Stimulated activated CD4-positive, alpha-beta T cell treated with anti-CD3 and anti-CD28 coated beads, Interleukin-1b, Interleukin-23, amount 100 ng/mL, for 1 hour (primary cell): ENCODE measurements at places on chromosomes 5 and 9.

- no peak for DNase-seq
These were observed 18.1 kb downstream of the ZBTB5 start for GRCh38 chr9:37447111-37447510.

- DNase-seq = no peak
These were observed 396.1 kb upstream of the PAPPA start for GRCh38 chr9:115757461-115757860.

- no peak for DNase-seq
These were observed at the start of gene IRX1 for GRCh38 chr5:3595006-3595961. IRX1 (plus strand) TSS chr5:3595832; CDS start chr5:3596106, 274 bp downstream.

DNA sequence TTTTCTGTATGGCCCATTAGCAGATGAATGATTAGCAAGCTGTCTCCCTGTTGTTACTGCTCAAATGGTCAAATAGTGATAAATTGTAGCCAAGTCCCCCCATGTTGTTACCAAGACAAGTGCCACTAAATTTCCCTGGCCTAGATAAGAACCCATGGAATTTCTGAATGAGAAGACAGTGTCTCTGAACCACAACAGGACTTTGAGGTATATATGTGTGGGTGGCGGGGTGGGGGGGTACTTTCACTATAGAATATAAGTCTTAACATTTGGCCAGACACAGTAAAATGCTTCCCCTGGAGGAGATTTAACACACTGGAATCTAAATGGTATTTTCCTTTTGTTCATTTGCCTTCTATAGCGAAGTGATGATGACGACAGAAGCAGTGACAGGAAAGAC, 28.7 kb downstream of the XPA start:
- no peak for DNase-seq

DNA sequence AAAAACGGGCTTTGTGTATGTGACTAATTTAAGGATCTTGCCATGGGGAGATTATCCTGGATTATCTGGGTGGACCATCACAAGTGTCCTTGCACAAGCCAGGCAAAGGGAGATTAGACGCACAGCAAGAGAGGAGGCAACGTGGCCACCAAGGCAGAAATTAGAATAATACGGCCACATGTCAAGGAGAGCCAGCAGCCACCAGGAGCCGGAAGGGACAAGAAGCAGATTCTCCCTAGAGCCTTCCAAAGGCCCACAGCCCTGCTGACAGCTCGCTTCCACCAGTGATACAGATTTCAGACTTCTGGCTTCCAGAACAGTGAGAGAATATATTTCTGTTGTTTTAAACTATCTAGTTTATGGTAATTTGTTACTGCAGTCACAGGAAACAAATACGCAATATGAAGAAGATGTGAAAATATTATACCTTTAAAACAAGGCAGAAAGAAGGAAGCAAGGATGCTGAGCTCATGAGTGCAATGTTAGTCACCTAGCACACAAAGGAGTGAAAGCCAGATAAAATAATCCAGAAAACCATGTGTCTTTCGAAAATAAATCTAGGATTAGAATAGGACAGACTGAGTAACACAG, 28.7 kb upstream of the F2RL1 start:
- no peak for DNase-seq

GRCh38 chr5:34043099-34043876, at the start of gene C1QTNF3:
C1QTNF3 (minus strand) TSS chr5:34043213; CDS start chr5:34043125, 88 bp downstream.
- no peak for DNase-seq

- no peak for DNase-seq
These were observed 3.2 kb downstream of the ZNF366 start for GRCh38 chr5:72503888-72504491.

DNA sequence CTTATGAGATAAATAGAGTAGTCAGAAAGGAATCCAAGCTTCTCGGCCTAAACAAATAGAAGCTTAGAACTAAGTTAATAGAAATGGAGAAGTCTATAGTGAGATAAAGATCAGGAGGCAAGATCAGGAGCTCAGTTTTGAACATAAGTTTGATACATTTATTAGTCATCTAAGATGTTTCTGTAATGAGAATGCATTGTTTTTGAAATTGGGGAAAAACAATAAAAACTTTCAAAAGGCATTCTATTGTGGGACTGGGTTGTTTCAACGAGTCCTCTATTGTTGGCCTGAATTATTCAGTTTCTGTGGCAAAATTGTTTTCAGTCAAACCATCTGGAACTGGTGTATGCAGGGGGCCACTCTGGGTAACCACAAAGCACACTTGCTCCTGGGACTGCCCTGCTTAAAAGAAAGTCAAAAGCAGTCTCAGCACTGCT, 181.0 kb upstream of the CLINT1 start:
- DNase-seq = no peak

DNA sequence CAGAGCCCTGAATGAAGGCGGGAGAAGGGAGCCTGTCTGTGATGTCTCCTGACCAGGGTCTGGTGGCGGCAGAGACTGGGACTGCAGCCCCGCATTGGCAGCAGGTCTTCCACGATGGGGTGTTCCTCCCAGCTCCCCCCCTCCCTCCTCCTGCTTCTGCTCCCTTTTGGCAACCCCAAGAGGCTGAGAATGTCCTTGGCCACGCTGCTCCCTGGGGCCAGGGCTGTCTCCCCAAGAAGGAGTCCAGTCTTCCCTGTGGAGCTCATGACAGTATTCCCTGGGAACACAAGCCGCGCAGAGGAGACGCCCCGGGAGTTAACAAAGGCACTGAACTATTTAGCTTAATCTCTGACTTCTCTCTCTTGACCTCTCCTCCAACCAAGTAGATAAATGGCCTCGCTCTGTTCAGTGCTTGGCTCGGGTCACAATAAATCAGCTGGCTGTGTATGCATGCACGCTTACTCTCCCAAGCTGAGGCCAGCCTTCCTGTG, 84.0 kb upstream of the NEURL1B start:
- no peak for DNase-seq

GRCh38 chr9:97557606-97558095, 56.2 kb downstream of the TMOD1 start:
- no peak for DNase-seq

DNA sequence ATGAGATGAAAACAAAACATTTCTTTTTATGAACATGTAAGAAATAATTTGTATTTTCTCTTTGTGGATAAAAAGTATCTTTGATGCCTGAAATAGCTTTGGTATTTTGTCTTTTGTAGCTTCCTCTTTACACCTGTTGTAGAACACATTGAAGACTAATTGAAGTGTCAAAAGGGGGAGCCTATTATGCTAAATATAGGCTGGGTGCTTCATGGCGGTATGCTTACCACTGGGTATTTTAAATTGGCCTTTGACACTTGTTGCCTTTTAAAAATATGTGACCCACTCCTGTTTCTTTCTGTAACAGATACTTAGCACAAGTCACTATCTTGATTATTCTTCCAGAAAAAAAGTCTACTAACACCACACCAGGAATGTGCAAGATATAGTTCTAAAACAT, 226.4 kb downstream of the KIAA0825 start:
- no peak for DNase-seq

DNA sequence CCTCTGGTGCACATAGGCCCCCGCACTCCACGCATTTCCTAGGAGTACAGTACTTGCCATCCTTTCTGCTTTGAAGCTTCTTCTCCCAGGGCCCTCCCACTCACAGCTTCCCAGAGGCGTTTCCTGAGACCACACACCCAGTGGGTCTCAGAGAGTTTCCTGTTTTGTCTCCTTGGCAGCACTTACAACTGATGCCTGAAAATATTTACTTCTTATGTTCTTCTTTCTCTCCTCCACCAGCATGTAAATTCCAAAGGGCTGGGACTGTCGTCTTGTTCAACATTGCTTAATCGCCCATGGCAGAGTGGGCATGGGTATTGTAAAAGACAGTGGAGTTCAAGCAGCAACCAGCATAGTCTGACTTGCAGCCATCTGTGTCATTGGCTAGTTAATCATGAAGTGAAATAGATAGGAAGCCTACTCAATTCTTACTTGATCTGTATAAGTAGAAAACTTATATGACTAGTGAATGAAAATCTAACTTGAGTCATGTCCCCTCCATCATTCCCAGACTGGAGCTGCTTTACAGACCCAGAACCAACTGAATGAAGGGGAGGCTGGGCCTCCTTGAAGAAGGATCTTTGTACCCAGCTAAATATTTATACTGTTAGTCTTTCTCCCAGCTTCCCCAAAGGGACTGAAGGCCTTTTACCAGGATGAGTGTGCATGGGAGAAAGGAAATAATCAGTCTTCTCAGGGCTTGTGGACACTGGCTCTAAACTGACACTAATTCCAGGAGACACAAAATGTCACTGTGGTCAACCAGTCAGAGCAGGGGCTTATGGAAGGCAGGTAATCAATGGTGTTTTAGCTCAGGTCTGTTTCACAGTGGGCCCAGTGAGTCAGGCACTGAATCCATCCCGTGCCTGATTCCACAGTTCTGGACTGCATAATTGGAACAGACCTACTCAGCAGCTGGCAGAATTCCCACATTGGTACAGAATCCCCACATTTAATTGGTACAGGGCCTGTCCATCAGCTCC, 116.4 kb downstream of the SV2C start:
- no peak for DNase-seq

- no peak for DNase-seq
These were observed 35.0 kb downstream of the RASGEF1C start for GRCh38 chr5:180173875-180174586.

GRCh38 chr5:5231576-5231975, 91.4 kb downstream of the ADAMTS16 start:
- DNase-seq = no peak

- no peak for DNase-seq
These were observed 47.2 kb downstream of the NIPAL4 start for GRCh38 chr5:157506981-157507780.

DNA sequence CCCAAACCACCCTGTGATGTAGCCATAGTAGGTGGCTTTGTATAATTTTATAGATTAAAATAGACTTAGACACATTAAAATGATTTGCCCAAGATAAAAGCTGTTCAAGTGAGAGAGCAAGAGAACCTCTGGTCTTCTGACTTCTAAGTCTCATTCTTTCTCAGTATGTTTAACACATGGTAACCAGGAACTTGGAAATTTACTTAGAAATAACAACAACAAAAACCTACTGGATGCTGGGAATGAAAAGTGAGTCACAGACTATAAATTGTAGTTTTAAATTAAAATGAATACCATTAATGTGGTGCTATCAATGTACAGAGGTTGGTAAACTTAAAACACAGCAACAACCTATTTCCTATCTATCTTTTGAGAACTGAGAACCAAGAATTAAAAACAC, 30.4 kb downstream of the HMGCR start:
- no peak for DNase-seq

DNA sequence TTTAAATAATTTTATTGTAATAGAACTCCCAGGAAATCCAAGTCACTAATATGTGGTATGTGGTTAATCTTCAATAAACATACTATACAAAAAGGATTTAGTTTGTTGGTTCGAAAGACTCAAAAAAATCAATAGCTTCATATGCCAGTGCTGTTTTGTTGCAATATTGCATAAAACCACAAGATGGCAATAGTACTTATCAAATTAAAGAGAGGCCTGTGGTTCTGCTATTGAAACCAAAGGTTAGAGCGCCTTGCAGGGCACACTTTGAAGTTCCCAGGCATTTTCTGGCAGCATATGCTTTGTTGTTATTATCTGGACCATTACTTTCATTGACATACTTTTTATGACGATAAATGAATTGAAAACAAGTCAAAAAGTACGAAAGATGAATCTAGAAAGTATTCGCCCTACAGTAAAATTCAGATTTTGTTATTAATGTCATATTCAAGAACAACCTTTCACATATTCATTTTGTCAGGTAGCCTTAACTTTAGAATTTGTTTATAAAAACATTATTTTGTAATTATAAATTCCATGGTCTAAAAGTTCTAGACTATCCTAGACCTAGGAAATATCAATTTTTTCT, 316.3 kb downstream of the MCTP1 start:
- no peak for DNase-seq

- DNase-seq = no peak
These were observed 350.5 kb upstream of the DAB2 start for GRCh38 chr5:39775086-39775796.

DNA sequence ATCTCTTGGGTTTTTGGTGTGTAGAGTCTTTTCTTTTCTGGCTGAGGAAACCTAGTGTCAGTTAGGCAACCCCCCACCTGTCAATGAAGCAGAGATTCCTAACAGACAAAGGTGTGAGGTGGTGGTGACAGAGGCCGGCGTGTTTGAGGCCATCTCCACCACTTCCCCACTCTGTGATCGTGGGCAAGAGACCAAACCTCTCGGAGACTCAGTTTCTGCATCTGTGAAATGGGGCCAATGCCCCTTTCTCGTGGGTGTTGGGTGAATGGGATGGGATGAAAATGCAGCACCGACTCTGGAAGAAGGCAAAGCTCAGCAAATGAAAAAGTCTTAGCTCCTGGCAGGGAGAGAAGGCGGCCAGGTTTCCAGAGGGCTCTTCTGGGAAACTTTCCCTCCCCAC, 807 bp downstream of the FAM163B start:
- DNase-seq = no peak

DNA sequence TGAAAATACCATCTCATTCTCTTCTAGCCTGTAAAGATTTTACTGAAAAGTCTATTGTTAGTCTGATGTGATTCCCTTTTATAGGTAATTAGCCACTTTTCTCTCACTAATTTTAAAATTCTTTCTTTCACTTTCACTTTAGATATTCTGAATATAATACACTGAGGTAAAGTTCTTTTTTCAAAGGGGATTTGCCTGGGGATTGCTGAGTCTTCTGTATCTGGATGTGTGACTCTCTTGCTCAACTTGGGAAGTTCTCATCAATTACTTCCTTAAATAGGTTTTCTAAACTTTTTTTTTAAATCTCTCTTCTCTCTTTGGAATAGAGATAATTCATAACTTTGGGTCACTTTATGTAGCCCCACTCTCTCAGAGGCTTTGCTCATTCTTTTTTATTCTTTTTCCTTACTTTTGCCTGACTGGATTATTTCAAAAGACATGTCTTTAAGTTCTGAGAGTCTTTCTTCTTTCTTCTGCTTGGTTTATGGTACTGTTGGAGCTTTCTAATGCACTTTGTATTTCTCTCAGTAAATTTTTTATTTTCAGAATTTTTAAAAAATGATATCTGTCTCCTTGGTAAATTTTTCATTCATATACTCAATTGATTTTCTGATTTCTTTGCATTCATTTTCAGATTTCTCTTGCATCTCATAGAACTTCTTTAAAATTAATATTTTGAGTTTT, 55.9 kb upstream of the IL12B start:
- no peak for DNase-seq

DNA sequence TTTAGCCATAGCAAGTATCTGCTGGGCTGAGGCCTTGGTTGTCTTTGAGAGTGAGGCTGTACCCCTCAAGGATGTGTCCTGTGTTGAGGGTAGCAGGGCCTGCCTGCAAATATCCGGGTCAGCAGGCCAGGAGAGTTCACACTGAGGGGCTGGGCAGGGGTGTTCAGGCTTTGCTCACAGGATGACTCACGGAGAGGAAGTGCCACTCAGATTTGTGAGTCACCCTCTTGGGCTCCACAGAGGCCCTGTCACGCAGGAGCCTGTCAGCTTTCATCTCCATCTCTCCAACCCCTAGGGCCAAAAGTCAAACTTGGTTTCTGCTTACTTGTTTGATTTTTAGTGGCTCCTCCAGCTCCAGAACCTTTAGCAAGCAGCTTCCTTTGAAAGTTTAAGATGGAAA, 211.5 kb downstream of the SEC61B start:
- DNase-seq = no peak

- no peak for DNase-seq
These were observed 6.3 kb upstream of the TNFSF15 start for GRCh38 chr9:114811966-114812636.
